ENCODE measurements at places on chromosomes 7 and 10.

DNA sequence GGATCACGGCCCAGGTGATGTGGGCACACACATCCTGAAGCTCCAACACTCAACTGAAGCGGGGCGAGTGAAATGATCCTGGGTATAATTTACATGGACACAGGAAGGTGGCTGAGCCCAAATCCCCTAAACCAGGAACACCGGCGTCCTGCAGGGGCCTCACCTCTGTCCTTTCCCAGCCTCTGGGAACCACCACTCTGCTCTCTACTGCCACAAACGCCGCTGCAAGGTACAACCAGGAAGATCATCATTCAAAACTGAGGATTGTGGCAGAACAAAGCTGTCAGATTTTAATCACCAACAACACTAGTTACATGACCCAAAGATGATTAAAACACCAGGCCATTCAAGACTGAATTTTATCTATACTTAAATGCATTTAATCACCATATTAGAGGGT is 104.0 kb downstream of the DIP2C start:
- DNase-seq = no peak

GRCh38 chr7:139361523-139361922 is 1.8 kb downstream of the LUC7L2 start:
- DNase-seq = no peak

- DNase-seq = no peak
Measured at GRCh38 chr10:119190353-119190752, 11.7 kb upstream of the PRDX3 start.

DNA sequence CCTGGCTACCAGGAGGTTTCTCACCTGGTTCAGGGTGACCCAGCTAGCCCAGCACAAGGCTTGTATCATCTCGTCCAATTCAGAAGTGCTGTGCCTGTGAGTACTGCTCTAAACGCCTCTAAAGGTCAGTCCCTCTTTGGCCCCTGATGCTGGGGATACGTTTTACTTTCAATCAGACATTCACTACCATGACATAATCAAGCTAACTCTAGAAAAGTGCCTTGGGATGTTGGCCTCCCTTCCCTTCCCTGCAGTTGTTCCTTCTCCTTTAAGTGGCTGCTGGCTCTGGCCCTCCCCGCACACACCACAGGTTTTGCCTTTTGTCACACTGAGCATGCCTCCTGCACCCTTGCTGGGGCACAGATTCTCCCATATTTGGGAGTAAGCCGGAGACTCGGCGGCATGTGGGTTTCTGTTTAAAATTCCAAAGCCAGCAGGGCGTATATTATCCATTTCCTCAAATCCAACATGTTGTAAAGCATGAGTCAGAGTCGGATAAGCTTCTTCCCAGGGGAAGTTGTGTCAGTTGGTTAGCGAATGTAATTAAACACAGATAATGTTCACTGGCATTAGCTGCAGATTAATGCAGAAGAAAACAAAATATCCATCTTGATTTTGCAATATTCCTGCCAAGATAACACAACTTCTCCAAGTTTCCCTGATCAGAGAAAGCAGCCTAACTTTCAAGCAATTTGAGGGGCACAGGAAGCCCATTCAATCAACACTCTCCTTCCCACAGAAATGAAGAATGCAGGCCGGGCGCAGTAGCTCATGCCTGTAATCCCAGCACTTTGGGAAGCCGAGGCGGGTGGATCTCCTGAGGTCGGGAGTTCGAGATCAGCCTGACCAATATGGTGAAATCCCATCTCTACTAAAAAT is 31.8 kb upstream of the VCL start:
- DNase-seq = peak; percentile 79

DNA sequence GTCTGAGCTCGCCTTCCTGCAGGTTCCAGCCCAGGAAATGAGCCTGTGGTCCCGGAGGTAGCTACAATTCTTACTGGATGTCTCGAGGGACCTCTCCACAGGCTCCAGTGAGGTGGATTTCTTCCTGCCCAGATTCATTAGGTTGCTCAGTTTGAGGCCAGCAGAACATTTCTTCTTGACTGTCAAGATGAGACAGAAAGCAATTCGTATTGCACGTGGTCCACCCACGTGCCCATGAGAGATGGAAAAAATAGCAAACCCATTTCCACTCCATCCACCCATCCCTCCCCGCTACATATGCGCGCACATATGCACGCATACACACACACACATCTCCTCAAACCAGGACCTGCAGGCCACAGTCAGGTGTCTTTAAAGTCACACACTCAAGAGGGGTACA is 68.7 kb downstream of the VWA2 start:
- DNase-seq = no peak

DNA sequence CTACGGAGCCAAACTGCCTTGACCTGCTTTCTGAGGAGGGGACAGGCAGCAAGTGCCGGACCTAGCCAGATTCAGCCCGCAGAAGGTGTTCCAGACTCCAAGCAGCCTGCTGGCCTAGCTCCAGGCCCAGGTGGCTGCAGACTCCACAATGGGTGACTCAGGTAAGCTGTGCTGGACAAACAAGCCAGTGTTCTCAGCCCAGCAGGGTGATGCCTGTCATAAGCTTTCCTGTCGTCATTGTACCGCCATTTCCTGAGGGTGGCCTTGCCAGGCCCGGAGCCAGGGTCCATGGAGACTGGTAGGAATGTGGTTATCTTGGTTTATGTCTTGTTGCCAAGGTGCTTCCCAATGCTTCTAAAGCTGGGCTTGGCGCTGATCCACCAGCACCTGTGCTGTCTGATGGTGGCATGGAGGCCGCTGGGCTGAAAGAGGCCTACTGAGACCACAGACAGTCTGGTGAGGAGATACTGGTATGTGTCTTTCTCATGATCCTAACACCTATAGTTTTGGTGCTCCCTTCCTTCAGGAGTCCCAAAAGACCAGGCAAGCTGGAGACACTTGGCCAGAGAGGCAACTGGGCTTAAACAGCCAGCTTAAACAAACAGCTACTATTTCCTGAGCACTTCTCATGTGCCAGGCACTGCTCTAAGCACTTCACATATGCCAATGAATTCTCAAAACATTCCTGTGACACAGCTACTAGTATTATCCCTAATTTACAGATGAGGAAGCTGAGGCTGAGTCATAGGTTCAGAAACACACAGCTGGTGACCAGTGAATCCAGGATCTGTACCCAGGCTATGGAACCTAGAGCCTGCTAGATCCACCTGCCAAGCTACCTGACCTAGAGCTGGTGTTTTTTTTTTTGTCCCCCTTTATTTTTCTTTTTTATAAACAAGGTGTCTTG is 42.0 kb downstream of the ZC3HC1 start:
- DNase-seq = no peak

DNA sequence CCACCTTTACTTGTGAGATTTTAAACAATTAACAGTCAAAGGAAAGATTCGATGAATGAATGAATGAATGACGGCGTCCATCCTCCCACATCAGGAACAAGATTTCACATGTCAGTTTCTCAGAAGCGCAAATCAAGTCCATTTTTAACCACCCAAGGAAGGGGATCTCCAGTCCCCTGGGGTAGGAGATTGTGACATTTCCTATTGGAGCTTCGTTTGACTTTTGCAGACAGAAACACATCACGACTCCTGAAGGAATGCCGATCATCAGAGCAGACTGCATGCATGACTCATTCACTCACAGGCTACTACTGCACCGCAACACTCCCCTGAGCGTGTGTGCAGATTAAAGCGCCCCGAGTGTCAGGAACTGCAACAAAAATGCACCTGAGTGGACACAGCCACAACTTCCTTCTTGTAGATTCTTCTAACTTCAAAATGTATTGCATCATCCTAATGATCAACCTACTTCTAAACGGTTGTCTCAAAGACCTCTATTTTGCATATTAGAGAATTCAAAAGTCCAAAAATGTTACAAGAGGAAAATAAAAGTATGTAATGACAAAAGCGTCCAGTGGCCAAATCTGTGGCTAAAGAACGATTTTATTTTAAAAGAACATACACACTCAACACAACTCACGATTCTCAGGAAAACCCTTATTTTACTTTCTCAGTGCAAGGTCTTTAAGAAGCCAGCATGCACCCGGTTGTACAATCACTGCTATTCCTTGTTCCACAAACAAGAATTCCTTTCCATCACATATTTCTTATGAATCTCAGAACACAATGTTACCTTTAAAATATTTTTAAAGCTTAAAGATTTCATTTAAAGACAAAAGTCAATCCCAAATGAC is 172.6 kb downstream of the FAM107B start:
- no peak for DNase-seq

DNA sequence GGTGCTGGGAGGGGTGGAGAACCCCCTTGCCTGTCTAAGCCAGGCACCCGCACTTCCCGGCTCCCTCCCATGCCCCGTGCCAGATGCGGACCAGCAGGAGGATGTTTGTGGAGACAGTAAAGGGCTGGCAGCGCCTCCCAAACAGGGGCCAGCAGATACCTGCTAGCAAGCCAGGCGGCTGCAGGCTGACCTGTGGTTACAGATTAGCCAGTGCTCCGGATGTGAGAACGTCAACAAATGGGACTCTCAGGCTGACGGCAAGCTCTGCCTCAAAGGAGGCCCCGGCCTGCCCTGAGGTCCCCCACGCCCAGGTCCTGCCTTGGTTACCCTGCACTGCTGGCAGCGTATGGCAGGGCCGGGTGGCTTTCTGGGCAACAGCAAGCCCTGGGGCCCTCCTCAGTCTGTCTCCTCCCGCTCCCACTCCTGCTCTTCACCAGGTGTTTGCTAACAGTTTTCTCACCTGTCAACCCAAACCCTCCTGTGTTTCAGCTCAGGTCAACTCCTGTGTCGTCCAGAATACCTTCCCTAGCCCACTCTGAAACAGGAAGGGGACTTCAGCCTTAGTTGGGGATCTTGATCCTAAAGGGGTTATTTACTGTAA is 85.4 kb downstream of the NEURL1 start:
- DNase-seq = no peak

- DNase-seq = no peak
Measured at GRCh38 chr10:4691776-4692175, 134.2 kb upstream of the AKR1E2 start.

- no peak for DNase-seq
Measured at GRCh38 chr7:138170298-138170697, 94.0 kb downstream of the AKR1D1 start.

- peak; percentile 10 for DNase-seq
Measured at GRCh38 chr10:17616403-17617030, 657 bp downstream of the HACD1 start.

DNA sequence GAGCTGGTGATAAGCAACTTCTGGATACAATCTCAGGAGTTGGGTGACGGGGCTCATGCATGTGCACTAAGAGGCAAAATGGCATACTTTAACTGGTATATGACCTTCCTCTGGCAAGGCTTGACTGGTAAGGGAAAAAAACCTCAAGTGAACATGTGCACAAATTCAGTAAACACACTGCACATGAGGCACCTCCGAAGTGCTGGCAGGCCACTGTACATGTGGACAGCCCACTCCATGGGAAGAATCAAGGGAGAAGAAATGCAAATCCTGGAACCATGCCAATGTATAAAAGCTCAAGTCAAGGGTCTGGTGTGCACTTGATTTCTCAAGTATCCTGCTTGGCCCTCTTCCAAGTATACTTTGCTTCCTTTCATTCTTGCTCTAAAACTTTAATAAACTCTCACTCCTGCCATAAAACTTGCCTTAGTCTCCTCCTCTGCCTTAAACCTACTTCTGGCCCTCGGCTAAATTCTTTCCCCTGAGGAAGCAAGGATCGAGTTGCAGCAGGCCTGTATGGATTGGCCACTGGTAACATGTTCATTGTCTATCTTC is 167.2 kb downstream of the RAMP3 start:
- DNase-seq = no peak

DNA sequence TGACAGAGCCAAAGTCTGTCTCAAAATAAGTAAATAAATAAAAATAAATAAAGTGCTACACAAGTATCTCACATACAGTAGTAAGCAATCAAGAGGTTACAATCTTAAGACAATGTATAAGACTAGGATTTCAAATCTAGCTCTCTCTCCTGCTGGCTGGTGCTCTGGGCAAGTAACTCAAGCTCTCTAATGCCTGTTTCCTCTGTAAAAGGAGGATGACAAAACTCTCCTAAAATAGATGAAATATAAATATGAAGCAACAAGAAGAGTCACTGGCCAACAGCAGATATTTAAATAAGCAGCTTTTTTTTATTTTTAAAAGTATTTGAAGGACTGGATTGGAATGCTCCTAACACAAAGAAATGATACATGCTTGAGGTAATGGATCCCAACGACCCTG is 7.2 kb downstream of the SFMBT2 start:
- no peak for DNase-seq

DNA sequence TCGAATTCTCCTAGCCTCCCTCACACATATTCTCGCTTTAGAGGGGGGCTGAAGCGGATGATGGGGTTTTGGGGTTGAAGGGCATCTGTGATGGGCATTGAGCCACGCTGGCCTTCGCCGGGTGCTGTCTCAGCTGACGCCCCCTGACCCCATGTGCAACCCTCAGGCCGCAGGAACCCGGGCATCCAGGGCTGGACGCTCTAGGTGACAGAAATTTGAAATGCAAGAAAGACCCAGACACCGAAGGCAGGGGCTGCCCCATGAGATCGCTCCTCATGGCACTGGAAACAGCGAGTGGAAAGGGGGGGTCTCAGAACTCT is 664 bp upstream of the C10orf88 start:
- DNase-seq = no peak

- DNase-seq = no peak
Measured at GRCh38 chr10:64093946-64094535, 572.8 kb downstream of the REEP3 start.

- no peak for DNase-seq
Measured at GRCh38 chr7:1939434-1940401, 269.6 kb downstream of the ELFN1 start.

GRCh38 chr10:126842356-126842755 is 62.9 kb upstream of the DOCK1 start:
- DNase-seq = no peak
